ENCODE measurements at places on chromosomes 7 and 10.

DNA sequence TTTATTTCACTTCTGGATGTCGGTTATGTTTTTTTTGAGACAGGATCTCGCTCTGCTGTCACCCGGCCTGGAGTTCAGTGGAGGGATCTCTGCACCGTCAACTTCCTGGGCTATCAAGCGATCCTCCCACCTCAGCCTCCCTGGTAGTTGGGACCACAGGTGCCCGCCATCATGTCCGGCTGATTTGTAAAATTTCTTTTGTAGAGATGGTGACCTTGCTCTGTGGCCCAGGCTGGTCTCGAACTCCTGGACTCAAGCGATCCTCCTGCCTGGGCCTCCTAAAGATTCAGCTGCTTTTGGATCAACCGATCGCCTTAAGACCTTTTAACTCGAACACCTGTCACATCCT is 606 bp upstream of the RABGEF1 start:
- no peak for DNase-seq

DNA sequence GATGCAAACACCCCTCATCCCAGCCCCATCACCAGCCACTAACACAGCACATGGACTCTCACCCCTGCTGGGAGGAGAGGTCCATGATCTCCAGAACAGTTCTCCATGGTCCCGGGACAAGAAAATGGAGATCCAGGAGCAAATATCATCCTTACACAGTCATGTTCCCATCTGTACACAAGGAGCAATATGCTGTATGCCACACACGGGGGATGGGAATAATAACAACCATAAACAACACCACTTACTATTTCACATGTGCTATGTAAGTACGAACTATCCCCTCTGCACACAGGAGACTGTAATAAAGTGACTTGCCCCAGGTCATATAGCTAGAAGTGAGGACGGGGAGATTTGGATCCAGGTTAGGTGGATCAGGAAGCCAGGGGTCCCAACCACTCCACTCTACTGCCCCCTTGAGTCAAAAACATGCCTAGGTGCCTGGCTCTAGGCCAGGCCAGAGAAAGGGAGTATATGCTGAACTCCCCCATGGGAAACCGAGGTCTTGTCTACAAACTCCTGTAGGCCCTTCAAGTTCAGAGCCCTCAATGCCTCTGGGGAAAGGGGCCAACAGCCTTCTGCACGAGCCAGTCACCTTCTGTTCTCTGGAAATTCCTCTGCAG is 34.1 kb downstream of the LRRC20 start:
- no peak for DNase-seq

- no peak for DNase-seq
Observed at GRCh38 chr10:97570789-97571471, 1.6 kb upstream of the ANKRD2 start.

DNA sequence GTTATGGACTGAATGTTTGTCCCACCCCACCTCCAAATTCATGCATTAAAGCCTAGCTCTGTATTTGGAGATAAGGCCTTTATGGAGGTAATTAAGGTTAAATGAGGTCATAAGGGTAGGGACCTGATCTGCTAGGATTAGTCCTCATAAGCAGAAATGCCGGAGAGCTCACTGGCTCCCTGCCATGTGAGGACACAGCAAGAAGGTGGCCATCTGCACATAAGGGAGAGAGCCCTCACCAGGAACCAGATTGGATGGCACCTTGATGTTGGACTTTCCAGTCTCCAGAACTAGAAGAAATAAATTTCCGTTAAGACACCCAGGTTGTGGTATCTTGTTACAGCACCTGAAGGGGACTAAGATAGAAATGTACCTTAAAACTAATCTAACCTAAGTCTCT is 816.1 kb upstream of the C7orf33 start:
- no peak for DNase-seq

- no peak for DNase-seq
Observed at GRCh38 chr10:74763934-74764591, 62.3 kb upstream of the KAT6B start.

DNA sequence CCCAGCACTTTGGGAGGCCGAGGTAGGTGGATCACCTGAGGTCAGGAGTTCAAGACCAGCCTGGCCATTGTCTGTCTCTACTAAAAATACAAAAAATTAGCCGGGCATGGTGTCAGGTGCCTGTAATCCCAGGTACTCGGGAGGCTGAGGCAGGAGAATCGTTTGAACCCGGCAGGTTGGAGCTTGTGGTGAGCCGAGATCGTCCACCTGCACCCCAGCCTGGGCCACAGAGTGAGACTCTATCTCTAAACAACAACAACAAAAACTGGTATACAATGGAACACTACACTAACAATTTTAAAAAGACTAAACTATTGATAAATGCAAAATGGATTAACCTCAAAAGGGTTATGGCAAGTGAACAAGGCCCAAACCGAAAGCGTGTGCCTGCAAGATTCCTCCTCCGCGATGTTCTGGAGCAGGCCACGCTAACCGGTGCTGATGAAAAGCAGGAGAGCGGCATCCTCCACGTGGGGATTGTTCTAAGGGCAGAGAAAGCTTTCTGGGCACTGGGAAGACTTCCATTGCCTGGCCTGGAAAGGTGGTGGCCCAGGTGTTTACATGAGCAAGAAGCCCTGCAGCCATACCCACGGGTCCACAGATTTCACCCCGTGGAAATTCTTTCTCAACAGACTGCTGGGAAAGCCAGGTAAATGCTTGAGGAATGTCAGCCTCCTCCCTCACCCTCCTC is 53.8 kb downstream of the PDGFA start:
- DNase-seq: no peak

DNA sequence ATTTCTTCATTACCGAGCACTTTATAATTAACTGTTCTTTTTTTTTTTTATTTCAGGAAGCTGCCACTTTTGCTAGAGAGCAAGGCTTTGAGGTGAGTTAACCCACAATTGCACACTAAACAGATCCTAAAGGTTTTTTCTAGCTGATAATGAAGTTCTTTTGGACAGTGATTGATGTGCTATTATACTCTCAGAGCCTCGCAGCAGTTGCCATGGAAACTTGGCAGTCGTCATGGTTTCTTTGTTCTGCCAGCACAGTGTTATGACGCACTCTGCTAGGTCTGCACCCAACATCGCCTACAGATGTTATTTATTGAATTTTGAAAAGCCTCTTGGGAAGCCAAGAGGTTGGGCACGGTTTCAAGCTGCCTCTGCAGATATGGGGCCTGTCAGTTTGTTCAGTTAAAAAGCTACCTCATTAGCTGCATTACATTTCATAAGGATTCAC is 237.2 kb upstream of the KAT6B start:
- DNase-seq: peak; percentile 98

GRCh38 chr7:50774319-50774718 is 8.4 kb downstream of the GRB10 start:
- no peak for DNase-seq
